ENCODE measurements at places on chromosomes 7 and 10.

GRCh38 chr10:10591715-10592341 is 425.8 kb upstream of the CELF2 start:
- no peak for DNase-seq

GRCh38 chr10:70418713-70419112 is 14.8 kb downstream of the EIF4EBP2 start:
- DNase-seq, result no peak

GRCh38 chr10:68092512-68092911 is 16.8 kb upstream of the MYPN start:
- DNase-seq, result no peak

GRCh38 chr10:109467551-109467950 is 455.8 kb downstream of the XPNPEP1 start:
- no peak for DNase-seq

GRCh38 chr10:132164761-132165278 is 21.9 kb upstream of the DPYSL4 start:
- DNase-seq, result no peak

GRCh38 chr10:5546891-5547680 is 22.3 kb downstream of the CALML3 start:
- no peak for DNase-seq

DNA sequence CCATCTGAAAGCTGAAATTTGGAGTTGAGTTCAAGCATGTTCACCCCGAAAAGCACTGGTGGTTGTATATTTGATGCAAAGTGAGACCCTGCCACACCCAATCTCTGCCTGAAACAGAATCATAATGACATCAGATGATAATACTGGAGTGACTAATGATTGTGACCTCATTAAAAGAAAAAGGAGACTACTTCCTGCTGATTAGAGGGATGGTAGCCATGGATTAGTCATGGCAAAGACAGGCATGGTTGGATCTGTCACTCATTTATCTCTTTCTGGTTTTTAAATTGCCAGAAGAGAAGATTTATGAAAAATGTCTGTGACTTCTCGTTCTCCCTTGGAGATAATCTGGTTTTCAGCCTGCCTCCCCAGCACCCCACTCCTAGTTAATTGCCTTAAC is 101.2 kb downstream of the BAMBI start:
- no peak for DNase-seq

DNA sequence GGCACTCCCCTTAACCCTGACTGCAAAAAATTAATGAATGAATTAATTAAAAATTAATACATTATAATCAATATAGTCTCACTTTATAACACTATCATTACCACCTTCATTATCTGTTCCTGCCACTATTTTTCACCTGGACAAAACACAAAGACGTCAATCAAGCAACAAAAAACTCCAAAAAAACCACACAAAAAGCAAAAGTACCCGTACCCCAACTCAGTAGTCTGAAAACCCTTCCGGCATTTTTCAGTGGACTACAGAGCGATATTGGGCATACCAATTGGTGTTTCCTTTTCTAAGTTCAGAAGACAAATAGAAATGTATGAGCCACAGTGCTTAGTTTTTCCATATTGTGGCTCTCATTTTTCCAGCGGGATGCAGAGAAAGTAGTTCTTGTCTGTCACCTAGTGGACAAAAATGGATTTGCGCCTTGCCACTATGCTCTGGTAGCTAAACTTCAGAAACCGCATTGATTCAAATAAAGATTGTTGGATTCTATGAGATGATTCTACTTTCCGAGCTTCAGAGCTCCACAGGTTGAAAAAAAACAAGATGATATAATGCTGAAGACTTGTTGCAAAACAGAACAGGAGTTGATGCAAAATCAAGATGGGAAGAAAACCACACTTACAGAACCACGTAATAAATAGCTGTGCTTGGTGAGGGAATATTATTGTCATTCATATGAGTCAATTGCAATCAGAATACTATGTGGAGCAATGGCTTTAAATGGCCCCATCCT is 50.6 kb upstream of the ITGB1 start:
- DNase-seq, result peak; percentile 65

DNA sequence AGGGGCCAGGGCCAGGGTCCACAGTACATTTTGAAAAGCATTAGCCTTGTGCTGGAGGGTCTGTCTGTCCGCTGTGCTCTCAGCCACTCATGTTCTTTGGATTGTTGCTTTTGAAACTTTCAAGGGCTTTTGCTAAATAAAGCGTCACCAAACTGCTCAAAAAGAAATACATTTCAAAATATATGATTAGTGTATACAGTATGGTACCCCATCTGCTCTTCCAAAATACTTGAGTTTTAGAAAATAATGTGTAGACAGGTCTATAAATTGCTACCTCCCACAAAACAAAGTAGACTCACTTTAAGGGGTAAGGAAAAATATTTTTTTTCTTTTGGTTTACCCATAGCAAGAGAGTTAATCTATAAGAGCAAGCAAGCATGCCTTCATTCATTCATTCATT is 194.3 kb upstream of the AOAH start:
- DNase-seq, result no peak

Measured in central memory CD4-positive, alpha-beta T cell (primary cell).